ENCODE measurements at places on chromosomes 1 and 21.

DNA sequence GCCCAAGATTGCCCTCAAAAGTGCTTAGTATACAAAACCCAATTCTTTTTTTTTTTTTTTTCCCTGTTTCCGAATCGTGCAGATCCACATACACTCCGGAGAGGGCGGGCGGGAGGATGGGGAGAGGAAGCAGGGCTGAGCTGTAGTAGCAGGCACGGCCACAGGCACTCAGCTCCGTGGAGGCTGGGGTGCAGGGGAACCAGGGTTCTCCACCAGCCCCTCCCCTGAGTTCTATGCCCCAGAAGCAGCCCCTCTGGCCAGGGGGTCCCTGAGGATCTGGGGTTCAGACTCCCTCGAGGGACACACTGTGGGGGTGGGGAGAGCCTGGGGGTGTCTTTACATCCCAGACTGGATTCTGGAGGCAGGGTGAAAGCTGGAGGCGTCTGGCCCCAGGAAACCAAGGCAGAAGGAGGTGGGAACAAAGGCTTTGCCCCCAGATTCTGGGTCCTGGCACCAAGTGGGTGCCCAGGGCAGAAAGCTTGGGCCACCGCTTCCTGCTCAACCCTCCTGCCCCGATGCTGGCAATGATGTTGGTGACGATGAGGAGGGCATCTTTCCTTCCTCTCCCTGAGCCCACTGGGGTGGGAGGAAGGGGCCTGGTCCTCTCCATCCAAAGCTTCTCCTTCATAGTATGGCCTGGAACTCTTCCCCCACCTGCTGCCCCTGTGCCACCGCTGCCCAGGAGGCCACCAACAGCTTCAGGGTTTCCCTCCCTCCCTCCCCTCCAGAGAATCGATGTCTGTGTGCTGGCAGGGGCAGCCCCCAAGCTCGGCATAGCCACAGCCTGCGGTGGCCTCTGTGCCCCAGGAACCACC lies 106.4 kb upstream of the TARDBP start:
- no peak for DNase-seq

GRCh38 chr1:67532452-67533216 lies 102.4 kb upstream of the SERBP1 start:
- DNase-seq = peak; percentile 80

DNA sequence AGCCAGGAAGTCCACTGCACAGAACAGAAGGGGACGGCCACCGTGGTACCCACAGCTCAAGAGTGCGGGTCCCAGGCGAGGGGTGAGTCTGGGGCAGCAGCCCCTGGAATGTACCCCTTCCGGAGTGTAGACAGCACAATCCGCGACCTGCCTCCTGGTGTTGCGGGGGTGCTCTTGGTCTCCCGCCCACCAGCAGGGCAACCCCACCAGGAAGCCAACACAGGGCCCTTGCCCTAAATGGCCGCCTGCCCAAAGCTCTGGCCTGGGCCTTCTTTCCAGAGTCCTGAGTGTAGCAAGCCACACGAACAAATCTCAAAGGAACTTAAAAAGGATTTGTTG lies 1.1 kb upstream of the SLC19A1 start:
- DNase-seq = no peak

- DNase-seq = no peak
Measured at GRCh38 chr1:5551274-5551975, 440.8 kb downstream of the NPHP4 start.

DNA sequence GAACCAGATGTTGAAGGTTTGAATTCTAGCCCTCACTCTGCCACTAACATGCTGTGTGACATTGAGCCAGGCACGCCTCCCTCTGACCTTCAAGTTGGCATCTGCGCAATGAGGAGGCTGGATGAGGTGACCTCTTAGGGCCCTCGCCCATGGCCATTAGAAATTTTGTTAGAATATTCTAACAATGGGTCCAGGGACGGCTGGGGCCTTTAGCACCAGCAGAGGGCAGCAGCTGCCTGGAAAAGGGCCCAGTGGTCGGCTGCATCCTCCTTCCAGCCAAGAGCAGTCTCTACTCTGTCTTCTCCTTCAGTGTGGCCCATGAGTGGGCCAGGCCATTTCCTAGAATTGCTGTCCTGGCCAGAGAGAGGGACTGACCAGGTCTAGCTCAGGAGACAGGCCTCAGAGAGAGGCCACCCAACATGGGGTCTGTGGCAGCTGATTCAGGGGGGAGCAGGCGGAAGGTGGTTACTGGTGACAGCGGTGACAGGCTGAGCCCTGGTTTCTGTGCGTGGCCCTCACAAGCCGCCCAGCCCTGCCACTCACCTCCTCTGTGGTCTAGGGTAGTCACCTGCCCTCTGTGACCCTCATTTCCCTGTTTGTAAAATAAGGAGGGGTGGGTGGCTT lies 101.3 kb upstream of the ACTL8 start:
- peak; percentile 79 for DNase-seq

GRCh38 chr21:33854604-33855003 lies 61.0 kb downstream of the ATP5PO start:
- no peak for DNase-seq

DNA sequence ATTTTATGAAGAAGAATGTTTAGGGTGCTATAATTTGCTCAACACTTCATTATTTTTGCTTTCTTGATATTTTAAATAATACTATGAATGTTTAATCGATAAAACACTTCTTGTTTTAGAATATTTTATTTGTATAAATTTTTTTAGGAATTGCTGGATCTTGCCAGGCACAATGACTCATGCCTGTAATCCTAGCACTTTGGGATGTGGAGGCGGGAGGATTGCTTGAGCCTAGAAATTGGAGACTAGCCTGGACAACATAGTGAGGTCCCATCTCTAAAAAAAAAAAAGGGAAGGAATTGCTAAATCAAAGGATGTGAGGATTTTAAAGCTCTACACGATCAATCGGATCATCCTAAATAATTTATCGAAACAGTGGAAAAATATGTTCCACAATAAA lies 17.6 kb downstream of the RNF11 start:
- DNase-seq = no peak

DNA sequence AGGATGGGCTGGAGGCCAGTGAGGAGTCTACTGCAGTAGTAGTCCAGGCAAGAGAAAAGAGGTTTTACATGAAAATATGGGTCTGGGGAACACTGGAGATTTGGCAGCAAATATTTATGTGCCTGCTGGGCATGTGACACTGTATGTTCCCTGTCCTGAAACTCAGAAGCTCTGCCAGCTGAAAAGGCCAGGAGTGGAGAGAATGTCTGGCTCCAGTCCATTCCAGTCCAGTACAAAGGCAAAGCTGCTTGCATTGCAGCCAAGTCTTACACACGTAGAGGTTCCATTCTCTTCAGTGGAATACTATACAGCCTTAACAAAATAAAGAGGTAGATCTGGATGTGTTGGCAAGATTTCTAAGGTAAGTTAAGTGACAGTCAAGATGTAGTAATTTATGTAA lies 7.5 kb upstream of the YBX1 start:
- no peak for DNase-seq

Measured in neural progenitor cell (in vitro differentiated cells).